CD8-positive, alpha-beta memory T cell (primary cell): ENCODE measurements at places on chromosomes 7 and 10. TPM values are rescaled to one million over a fixed set of nuclear protein-coding genes. Genes with fewer than 3 reads are reported as not detected.

DNA sequence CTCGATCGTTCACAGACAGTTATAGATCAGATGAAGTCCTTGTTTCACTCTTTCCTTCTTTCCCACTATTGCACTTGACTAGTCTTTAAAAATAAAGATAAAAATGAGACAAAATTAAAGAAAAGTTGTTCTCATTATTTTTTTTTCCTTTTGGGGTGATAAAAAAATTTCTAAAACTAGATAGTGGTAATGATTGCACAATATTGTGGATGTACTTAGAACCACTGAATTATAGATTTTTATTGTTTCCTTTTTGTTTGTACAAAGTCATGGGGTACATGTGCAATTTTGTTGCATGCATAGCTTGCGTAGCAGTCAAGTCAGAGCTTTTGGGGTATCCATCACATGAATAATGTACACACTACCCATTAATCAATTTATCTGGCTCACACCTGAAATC lies 97.3 kb downstream of the PHTF2 start:
- no peak for DNase-seq

HOXA5 gene
- total RNA-seq = not detected

DNA sequence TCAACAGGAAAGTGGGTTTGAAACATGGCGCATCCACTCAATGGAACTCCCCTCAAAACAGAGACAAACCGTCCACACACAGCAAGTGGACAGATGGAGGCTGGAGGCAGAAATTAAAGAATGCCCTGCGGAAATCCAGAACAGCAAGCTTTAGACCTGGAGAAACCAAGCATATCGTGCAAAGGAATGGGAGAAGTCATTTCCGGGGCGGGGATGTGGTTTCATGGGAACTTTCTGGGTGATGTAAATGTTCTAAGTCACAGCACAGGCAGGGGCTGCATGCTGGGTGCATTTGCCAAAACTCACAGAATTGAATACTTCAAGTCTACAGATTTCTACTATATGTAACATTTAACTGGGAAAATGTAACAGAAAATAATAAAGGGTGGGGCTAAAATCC lies 213.0 kb downstream of the PTPRN2 start:
- no peak for DNase-seq

DNA sequence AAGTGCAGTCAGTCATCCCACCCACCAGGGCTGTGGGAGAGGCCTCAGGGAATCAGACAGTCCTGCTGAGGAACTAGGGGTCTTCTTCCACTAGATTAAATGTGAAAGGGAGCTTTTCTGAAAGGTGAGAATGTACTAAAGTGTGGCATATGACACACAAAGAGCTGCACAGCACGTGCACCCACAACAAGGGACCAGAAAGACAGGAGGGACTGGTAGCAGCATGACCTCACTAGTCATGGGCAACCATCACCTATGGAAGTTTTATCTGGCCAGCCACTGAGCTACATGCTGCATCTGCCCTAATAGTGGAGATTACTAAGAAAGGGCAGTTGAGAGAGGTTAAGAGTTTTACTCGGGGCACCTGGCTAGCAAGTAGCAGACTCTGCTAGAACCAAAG lies 204.4 kb upstream of the AOAH start:
- DNase-seq = no peak

DNA sequence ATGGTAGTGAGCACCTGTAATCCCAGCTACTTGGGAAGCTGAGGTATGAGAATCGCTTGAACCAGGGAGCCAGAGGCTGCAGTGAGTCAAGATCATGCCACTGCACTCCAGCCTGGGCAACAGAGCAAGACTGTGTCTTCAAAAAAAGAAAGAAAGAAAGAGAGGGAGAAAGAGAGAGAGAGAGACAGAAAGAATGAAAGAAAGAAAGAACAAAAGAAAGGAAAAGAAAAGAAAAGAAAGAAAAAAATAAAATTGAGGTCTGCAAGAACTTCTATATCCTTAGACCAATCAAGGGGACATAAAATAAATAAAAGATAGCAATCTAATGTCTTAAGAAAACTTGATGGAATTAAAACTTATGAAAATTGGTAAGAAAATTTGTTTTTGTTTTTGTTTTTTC lies 34.9 kb upstream of the PARD3 start:
- DNase-seq = no peak

DNA sequence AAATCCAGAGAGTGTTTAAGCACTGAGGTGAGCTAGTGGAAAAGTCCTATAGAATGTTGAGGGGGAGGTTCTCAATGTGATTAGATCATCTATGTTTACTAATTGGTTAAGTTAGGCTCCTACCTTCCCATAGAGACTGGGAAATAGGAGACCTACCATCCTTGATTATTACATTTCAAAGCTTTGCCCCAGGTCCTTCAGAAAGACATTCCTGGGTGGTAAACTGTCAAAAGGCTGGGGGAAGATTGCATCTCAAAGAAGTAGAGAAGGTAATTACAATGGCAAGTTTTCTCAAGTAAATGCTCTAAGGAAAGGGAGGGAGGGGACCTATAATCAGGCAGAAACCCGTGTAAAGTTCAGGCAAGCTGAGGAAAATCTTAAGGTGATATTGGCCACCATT lies 247.8 kb upstream of the SMIM30 start:
- DNase-seq = no peak

EMX2 gene
- not detected for total RNA-seq
